ENCODE measurements at places on chromosomes 2 and 18. TPM values are rescaled to one million over a fixed set of nuclear protein-coding genes. Genes with fewer than 3 reads are reported as not detected.

The CCDC68 gene
- total RNA-seq = 1.6 TPM

The KHK gene
- 2.6 TPM for total RNA-seq

The PTRHD1 gene
- total RNA-seq = 34.9 TPM

The LRP1B gene
- under 0.01 TPM for total RNA-seq

The POTEF gene
- total RNA-seq = 0.33 TPM

The RBBP8 gene
- 11.1 TPM for total RNA-seq

The GPAT2 gene
- 18.3 TPM for total RNA-seq

The AGXT gene
- total RNA-seq = not detected

The SLC66A3 gene
- total RNA-seq = 21.9 TPM

The TRABD2A gene
- total RNA-seq = 1.1 TPM

The CCNYL1 gene
- total RNA-seq = 42.0 TPM

The OXER1 gene
- not detected for total RNA-seq

The POTEC gene
- not detected for total RNA-seq

The PSTPIP2 gene
- 5.3 TPM for total RNA-seq

The TSPYL6 gene
- total RNA-seq = 0.10 TPM

The RIT2 gene
- not detected for total RNA-seq

The LRRTM1 gene
- not detected for total RNA-seq

The MTCL1 gene
- total RNA-seq = 22.2 TPM

The CABYR gene
- 4.1 TPM for total RNA-seq

The GALR1 gene
- not detected for total RNA-seq

The SCYGR4 gene
- total RNA-seq = not detected

The HOXD1 gene
- 16.6 TPM for total RNA-seq

The KLHL41 gene
- 0.19 TPM for total RNA-seq

Measured in vein endothelial cell (primary cell).